ENCODE measurements at places on chromosomes 3 and 15. TPM values are rescaled to one million over a fixed set of nuclear protein-coding genes. Genes with fewer than 3 reads are reported as not detected.

GRCh38 chr3:100882571-100882984 is 110.6 kb downstream of the ABI3BP start:
- no peak for DNase-seq
- no peak overlapping the region for H3K27ac ChIP-seq
- H3K36me3 ChIP-seq: no peaks in the 10 kb centered on the region
- no peaks in the 10 kb centered on the region for H3K4me1 ChIP-seq
- H3K4me3 ChIP-seq: no peak overlapping the region
- no peaks in the 10 kb centered on the region for H3K27me3 ChIP-seq

SLC12A8 gene
- 1.1 TPM for total RNA-seq

- H3K27me3 ChIP-seq: no peaks in the 10 kb centered on the region
- H3K36me3 ChIP-seq: peaks cover 17% of the 10 kb centered on the region
- DNase-seq: no peak
Measured at GRCh38 chr15:99857836-99858235, 124.6 kb upstream of the LYSMD4 start.

DPPA4 gene
- 0.65 TPM for total RNA-seq

GPR160 gene
- total RNA-seq: 6.2 TPM

- peaks cover 3% of the 10 kb centered on the region for H3K4me1 ChIP-seq
- no peak overlapping the region for H3K4me3 ChIP-seq
Measured at GRCh38 chr3:36705015-36705414, 59.3 kb downstream of the DCLK3 start.

PSTPIP1 gene
- total RNA-seq: 113 TPM

- no peak overlapping the region for H3K4me3 ChIP-seq
- H3K36me3 ChIP-seq: no peaks in the 10 kb centered on the region
- peaks cover 6% of the 10 kb centered on the region for H3K4me1 ChIP-seq
- H3K27me3 ChIP-seq: peaks cover 2% of the 10 kb centered on the region
- DNase-seq: no peak
- H3K27ac ChIP-seq: no peak overlapping the region
Measured at GRCh38 chr3:3665546-3665945, 133.7 kb upstream of the LRRN1 start.

DNA sequence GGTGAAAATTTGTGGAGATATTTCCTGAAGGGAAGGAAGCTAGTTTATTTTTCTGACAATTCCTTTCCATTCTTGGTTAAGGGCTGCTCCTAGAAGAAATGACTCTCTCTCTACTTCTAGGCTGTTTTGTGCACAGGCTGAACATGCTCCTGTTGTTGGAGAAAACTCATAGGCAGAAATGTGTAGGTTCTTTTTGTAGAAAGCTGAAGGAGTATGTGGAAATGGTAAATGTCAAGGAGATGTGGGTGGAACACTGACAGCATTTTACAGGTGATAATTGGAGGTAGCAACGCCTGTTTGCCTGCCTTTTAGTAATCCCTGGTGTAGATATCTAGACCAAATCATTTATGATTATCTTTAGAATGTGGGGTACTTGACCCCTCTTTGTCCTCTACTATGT is 322.2 kb upstream of the TBC1D5 start:
- no peaks in the 10 kb centered on the region for H3K4me1 ChIP-seq
- no peak overlapping the region for H3K4me3 ChIP-seq
- no peaks in the 10 kb centered on the region for H3K36me3 ChIP-seq

- no peaks in the 10 kb centered on the region for H3K27me3 ChIP-seq
- no peaks in the 10 kb centered on the region for H3K4me1 ChIP-seq
- H3K36me3 ChIP-seq: peaks cover 19% of the 10 kb centered on the region
- peak overlapping the region; percentile 42 for H3K27ac ChIP-seq
Measured at GRCh38 chr3:47849699-47850563, 47.0 kb downstream of the DHX30 start.

DNA sequence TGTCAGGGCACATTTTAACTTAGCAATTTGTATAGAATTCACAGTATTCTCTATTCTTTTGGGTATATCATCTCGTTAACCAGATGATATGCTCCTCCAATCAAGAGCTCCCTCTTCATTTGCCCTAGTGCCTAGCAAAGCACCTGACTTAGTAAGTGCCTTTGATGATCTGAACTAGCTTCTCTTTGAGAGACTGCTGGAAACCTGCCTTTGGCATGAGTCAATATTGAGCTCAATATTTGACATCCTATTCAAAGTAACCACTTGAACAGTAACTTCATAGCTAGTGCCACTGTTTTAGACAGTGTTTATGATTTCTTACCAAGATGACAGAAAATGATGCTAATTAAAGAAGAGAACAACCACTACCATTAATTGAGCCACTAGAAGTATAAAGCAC is 696.3 kb upstream of the UBE2E2 start:
- no peaks in the 10 kb centered on the region for H3K36me3 ChIP-seq
- H3K4me1 ChIP-seq: no peaks in the 10 kb centered on the region
- H3K27me3 ChIP-seq: no peaks in the 10 kb centered on the region
- no peak for DNase-seq
- H3K4me3 ChIP-seq: no peak overlapping the region
- no peak overlapping the region for H3K27ac ChIP-seq

GRCh38 chr3:33636125-33636850 is 81.8 kb downstream of the CLASP2 start:
- no peak overlapping the region for H3K27ac ChIP-seq
- H3K4me1 ChIP-seq: peaks cover 5% of the 10 kb centered on the region
- H3K4me3 ChIP-seq: no peak overlapping the region
- no peaks in the 10 kb centered on the region for H3K27me3 ChIP-seq
- DNase-seq: no peak

Data from activated CD8-positive, alpha-beta T cell treated with anti-CD3 and anti-CD28 coated beads for 36 hours (primary cell).